ENCODE measurements at places on chromosomes 5 and 9. TPM values are rescaled to one million over a fixed set of nuclear protein-coding genes. Genes with fewer than 3 reads are reported as not detected.

- no peak overlapping the region for H3K4me3 ChIP-seq
- peak; percentile 37 for DNase-seq
- H3K27ac ChIP-seq, result peak overlapping the region; percentile 50
Observed at GRCh38 chr9:113955076-113955752, 79.1 kb downstream of the ZNF618 start.

DNA sequence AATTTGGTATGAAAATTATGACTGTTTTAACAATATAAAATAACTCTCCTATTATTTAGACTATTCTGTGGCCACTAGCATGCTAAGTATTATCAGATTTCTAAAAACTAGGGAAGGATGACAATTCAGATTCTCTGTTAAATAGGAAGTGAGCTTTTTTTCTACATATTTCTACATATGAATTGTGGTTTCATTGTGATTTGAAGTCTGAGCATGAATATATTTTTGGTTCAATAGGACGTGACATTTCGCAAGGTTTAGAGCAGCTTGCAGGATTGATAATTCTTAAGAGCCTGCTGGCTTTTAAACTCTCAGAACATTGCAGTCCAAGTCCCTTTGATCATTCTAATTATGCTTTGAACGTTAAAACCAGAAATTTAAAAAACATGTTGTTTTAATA, 82.9 kb downstream of the ADGRV1 start:
- H3K4me3 ChIP-seq, result no peak overlapping the region
- H3K4me1 ChIP-seq, result no peaks in the 10 kb centered on the region
- no peak for DNase-seq
- no peaks in the 10 kb centered on the region for H3K27me3 ChIP-seq

DNA sequence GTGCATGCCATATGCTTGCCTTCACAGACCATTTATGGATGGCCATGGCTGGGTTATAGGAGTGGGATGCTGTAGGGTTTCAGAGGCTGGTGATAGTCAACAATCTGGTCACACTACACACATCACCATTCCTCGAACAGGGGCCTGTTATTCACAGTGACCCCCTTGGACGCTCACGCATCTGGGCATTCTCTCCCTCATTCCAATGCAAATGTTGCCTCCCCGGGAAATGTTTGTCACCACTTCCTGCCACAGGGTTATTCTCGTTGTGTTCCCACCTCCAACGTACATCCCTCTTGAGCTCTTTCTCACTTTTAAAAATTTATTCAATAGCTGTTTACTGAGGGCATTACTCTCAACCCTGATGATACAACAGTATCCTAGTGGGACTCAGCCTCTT, 135.4 kb downstream of the SCAMP1 start:
- no peaks in the 10 kb centered on the region for H3K27me3 ChIP-seq
- DNase-seq, result no peak
- H3K36me3 ChIP-seq, result no peaks in the 10 kb centered on the region

GRCh38 chr9:76394960-76395252, 680 bp upstream of the RFK start:
- no peaks in the 10 kb centered on the region for H3K36me3 ChIP-seq
- DNase-seq, result peak; percentile 38
- H3K4me3 ChIP-seq, result peak overlapping the region; percentile 93

Gene SPINK6
- total RNA-seq, result not detected

Gene FAM221B
- total RNA-seq, result not detected
